Activated naive CD4-positive, alpha-beta T cell treated with Interleukin-2 at 50 U/mL for 16 hours (primary cell): ENCODE measurements at places on chromosomes 11 and 22.
A peak's percentile ranks its signal among the peaks of the same experiment; 100 is the strongest.

- no peak for DNase-seq
Measured at GRCh38 chr11:68960294-68961071, 20.3 kb downstream of the MRGPRD start.

DNA sequence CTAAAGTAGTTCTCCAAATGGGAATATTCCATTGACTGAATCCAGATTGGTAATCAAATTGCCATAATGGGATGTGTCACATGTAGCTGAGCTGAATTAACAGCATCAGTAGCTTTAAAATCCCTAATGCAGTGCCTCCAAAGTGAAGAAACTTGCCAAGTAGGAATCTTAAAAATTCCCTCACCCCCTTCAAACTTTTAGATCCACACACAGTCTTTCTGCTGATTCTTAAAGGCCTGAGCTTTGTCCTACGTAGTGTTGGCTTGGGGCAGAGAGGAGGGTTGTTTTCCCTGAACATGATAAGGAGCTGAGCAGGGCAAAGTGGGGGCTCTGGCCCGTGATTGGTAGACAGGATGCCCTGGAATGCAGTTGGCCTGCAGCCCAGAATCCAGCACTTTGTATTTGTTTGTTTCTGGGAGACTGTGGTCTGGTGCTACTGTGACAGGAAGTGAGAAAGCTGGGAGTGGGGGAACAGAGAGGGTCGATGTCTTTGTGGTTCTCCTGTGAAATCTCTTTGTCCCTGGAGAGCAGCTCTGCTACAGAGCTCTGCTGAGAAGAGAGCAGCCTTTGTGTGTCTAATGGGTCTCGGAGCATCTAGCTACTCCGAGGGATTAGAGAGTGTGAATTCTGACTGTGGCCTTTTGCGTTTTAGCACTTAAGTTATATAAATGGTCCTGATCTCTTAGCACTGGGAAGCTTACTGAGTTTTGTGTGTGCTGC lies 16.9 kb downstream of the CTNND1 start:
- no peak for DNase-seq

DNA sequence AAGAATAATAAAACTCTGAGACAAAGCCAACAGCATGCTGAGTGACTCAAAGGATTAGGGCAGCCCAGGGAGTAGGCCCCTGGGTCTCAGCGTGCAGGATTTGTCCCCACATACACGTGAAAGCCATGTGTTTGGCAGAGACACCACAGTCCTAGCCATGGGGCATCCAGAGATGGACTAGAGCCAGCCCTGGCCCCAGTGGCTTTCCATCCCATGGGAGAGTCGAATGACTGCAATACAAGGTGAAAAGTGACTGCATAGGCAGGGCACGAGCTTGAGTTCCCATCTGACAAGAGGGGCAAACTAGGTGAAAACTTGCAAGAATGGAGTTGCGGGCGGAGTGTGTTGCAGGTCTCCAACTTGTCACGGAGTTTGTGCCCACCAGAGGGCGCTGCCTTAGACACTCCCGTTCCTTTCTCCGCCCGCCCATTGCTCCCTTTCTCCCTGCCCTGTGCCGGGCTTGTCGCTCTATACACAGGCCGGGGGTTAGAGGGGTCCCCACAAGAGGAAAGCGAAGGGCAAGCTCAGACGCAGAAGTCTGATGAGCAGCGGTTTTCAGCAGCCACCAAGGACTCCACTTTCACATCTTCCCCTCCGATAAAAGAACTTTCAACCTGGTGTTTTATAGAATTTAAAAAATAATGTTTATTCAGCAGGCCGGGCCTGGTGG lies 24.2 kb downstream of the TSKU start:
- peak; percentile 69 for DNase-seq

- DNase-seq, result no peak
Measured at GRCh38 chr22:36153501-36154422, 6.8 kb downstream of the APOL3 start.

GRCh38 chr11:27158456-27159334 lies 118.1 kb downstream of the BBOX1 start:
- no peak for DNase-seq

GRCh38 chr11:107713009-107713408 lies 1.2 kb upstream of the SLN start:
- DNase-seq, result no peak

DNA sequence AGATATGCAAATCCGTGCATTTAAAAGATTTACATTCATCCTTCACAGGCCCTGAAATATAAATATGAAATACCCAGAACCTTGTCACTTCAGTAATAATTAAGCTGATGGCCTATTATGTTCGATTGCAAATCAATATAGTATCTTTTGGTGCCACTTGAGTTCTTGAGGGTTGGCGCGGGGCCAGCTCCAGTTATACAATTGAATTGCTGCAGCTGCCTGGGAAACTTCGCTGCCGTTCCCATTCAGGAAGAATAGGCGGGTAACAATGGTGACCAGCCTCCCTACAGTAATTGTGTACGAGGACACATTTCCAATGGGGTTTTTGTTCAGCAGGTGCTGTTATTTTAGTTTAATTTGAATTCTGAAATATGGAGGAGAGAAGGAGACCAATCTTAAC lies 451.2 kb downstream of the INSC start:
- DNase-seq, result no peak

DNA sequence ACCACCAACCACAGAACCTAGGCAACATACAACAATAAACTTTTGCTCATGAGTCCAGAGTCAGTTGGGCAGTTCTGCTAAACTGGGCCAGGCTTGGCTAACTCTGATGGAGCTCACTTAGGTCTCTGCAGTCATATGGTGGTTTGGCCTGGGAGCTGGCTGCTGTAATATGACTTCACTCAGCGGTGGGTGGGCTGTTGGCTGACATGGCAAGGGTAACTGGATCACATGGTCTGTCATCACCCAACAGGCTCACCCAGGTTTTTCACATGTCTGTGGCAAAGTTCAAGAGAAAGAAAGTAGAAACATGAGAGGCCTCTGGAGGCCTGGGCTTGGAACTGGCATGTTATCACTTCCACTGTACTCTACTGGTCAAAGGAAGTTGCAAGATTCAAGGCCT lies 43.2 kb upstream of the CLMP start:
- DNase-seq, result no peak

GRCh38 chr22:23105304-23105703 lies 35.0 kb downstream of the GNAZ start:
- no peak for DNase-seq

DNA sequence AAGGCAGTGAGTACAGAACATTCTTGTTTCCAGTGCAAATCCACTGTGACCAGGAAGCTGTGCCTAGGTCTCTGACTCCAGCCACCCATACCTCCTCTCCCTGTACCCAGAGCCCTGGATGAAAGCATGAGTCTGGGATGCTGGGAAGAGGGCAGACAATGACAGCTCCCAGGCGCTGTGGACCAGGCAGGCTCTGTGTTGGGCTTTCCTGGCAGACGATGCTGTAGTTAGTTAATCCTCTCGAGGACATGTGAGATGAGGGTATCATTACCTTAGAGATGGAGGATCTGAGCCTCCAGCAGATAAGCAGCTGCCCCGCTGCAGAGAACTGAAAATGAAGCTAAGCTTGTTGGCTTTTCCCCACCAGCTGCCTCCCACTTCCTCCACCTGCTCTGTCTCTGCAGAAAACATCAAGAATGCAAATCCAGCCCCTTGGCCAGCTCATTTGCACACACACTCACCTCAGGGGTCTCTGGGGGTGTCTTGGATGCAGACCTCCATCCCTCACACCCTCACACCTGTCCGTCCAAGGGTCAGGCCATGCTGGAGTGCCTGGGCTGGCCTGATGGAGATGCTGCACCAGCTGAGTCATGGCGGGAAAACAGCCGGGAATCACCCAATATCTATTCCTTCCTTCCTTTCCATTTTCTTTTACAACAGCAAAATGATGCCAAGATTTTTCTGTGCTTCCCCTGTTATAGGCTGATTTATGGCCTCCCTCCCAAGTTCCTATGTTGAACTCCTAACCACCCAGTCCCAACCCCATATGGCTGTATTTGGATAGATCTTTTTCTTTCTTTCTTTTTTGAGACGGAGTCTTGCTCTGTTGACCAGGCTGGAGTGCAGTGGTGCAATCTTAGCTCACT lies 94.9 kb upstream of the SEPTIN5 start:
- DNase-seq, result no peak

DNA sequence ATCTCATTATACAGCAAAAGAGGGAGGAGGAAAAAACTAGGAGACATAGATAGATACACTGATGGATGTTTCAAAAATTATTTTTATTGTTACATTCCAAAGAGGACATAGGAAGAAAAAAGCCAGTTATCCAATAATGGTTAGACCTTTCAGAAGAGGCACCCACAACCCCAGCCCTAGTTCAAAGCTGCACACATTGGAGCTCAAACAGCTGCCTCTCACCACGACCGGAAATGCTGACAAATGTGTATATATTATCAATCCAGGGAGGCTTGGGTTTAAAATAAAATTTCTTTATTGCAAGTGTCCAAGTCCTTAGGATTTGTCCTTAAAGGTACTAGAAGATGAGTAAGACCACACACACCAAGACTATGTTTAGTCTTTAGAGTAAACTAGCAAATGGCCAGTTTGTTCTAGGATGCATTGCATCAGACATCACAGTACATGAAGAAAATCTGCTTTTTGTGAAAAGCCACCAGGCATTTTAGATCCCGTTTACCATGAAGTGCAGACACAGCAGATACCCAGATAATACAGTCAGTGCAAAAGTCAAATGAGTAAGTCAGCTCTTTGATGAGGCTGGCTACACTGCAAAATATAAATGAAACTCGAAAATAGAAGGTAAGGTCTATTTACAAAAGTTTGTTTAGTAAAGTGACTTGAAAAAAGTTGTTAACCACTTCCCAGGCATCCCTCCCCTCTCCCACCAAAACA lies 4.6 kb upstream of the ASCL3 start:
- no peak for DNase-seq

DNA sequence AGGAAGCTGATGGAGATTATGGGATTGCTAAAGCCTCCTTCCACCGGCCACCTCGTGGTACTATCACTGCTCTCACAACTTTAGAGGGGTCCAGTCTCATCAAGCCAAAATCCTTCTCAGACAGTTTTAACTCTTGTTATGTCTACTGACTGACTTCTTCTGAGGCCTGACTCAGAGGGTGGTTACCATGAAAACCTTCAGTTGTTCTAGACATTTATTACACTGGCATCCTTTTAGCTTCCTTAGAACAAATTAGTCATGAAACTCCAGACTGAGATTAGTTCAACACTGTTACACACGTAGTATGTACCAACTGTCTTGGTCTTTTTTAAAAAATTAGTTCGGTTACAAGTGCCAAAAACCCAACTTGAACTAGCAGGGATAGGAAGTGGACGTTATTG lies 7.5 kb downstream of the DIXDC1 start:
- no peak for DNase-seq

- peak; percentile 61 for DNase-seq
Measured at GRCh38 chr11:120168960-120169681, 31.2 kb upstream of the TRIM29 start.

DNA sequence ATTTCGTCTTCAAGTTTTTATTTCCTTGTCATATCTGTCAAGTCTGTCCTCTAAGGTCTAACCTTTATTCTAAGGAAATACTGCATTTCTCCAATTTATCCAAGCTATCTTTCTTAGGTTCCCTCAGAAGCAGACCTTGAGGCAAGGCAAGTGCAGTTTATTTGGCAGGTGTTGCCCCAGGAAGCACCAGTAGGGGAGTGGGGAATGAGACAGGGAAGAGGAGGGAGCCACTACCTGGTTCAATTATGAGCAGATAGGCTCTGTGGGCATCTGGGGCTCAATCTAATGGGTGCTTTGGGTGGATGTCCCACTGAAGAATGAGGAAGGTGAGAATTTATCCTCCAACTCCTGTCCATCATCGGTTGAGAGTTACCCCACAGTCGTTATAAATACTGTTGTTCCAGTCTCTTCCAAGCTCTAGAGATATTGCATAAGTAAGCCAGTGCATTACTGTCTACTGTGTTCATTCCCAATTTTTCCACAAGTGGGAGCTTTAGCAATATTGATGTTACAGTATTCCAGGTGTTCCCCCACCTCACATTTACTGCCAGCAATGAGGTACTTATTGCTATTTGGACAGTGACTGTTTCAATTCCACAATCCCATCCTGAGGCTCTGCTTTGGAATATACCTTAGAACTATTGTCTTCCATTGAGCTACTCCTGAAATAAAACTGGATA lies 154.9 kb upstream of the CEP126 start:
- DNase-seq, result no peak

GRCh38 chr11:112017538-112017937 lies 7.7 kb upstream of the DLAT start:
- no peak for DNase-seq

DNA sequence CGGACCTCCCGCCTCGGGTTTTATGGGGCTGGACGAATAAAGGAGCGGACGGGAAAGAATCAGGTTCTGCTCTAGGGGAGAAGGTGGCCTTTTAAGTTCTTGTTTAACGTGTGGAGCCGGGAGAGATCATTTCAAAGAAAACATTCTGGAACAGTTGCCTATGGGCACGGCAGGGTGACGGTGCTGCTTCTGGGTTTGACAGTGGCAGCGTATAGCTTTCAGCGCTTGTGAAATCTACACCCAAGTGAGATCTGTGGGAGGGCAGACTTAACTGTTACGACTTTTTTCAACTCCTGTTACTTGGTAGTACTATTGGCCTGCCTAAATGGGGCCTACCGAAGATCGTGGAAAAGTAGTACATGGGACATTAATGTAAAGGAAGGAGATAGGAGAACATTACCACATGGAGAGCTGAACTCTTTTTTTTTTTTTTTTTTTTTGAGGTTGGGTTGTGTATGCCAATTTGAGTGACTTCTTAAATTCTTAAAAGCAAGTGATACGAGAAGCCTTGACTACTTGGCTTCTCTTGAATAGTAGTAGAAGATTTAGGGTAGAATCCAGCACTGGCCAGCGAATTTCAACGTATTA lies 743 bp downstream of the USP47 start:
- peak; percentile 67 for DNase-seq

DNA sequence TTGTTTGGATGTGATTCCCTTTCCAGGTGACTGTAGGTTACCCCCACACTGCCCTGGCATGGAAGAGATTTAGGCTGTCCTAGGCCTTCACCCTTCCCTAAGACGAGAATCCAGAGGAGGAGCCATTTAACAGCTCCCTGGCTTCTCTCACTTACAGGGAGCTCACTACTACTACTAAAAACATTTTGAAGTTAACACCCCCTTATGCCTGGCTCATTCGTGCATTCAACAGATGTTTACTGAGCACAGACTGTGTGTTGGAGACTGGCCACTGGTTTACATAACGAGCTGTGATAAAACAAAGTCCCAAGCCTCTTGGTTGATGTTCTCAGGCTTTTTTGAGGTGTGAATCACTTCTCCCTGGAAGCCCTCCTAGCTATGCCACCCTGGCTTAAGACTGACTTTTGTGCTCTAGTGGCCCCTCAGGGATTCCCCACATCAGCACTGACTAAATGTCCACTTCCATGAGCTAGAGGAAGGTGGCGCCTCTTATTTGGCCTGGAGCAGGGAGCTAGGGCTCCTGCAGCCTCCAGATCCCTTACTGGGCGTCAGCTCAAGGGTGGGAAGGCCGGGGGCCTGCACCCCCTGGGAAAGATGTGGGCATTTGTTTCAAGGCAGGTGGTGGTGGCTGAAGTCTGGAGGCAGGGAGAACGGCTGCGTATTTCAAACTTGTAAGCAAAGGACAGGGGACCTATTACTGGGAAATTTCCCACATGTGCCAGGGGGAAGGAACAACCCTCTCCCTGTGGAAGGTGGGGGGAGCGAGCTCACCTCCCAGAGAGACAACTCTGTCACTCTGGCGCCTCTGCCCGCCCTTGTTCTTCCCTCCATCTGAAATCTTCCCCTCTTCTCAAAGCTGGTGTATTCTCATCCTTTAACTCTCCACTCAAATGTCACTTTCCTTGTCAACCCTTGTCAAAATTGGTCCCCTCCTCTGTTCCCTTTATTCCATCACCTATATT lies 19.4 kb upstream of the MALAT1 start:
- DNase-seq, result no peak

GRCh38 chr11:96103102-96103501 lies 179.2 kb upstream of the MTMR2 start:
- DNase-seq, result no peak

- DNase-seq, result no peak
Measured at GRCh38 chr22:19442166-19442565, 5.3 kb downstream of the C22orf39 start.
